ENCODE measurements at places on chromosomes 2 and 18. TPM values are rescaled to one million over a fixed set of nuclear protein-coding genes. Genes with fewer than 3 reads are reported as not detected.

Gene NTSR2
- not detected for total RNA-seq

Gene TMEM247
- not detected for total RNA-seq

Gene SCG2
- total RNA-seq = not detected

Gene DLGAP1
- total RNA-seq = under 0.01 TPM

Gene TXNDC2
- not detected for total RNA-seq

Gene PROC
- total RNA-seq = under 0.01 TPM

Gene KIAA2012
- not detected for total RNA-seq

Gene XPO1
- total RNA-seq = 139 TPM

Gene SERPINB10
- total RNA-seq = not detected

Gene PARD6G
- 34.7 TPM for total RNA-seq

Gene SERPINB8
- 6.7 TPM for total RNA-seq

Gene FEV
- total RNA-seq = not detected

Gene ABCG8
- not detected for total RNA-seq

Gene DNAH7
- under 0.01 TPM for total RNA-seq

Gene CDCA7
- 4.0 TPM for total RNA-seq

Gene RND3
- 25.5 TPM for total RNA-seq

Gene DOCK10
- total RNA-seq = 6.1 TPM

Gene ALK
- not detected for total RNA-seq

Gene PAIP2B
- total RNA-seq = 1.0 TPM

Gene SOWAHC
- total RNA-seq = 6.0 TPM

Gene RNF152
- 83.6 TPM for total RNA-seq

Gene SP140
- total RNA-seq = not detected

Gene DSEL
- total RNA-seq = 8.5 TPM

Gene CHRND
- total RNA-seq = not detected

Gene PSMA8
- total RNA-seq = not detected

Gene TNS1
- total RNA-seq = 21.1 TPM

Gene KCNG3
- total RNA-seq = not detected

Gene CREG2
- total RNA-seq = 0.39 TPM

Gene MAIP1
- total RNA-seq = 24.9 TPM

Gene MRO
- not detected for total RNA-seq

Gene CCL20
- total RNA-seq = 0.89 TPM

Gene RAD51AP2
- total RNA-seq = not detected

Gene UGT1A9
- total RNA-seq = not detected

Gene PGAP1
- total RNA-seq = 3.6 TPM

Gene TBR1
- total RNA-seq = under 0.01 TPM

Gene KLHL29
- total RNA-seq = 2.2 TPM

Gene ARMC9
- 6.0 TPM for total RNA-seq

Data from dermis microvascular lymphatic vessel endothelial cell (primary cell).